Upper lobe of right lung (tissue), 1 donor: ENCODE measurements at places on chromosomes 3 and 15. TPM values are rescaled to one million over a fixed set of nuclear protein-coding genes. Genes with fewer than 3 reads are reported as not detected.
A peak's percentile ranks its signal among the peaks of the same experiment; 100 is the strongest.

DNA sequence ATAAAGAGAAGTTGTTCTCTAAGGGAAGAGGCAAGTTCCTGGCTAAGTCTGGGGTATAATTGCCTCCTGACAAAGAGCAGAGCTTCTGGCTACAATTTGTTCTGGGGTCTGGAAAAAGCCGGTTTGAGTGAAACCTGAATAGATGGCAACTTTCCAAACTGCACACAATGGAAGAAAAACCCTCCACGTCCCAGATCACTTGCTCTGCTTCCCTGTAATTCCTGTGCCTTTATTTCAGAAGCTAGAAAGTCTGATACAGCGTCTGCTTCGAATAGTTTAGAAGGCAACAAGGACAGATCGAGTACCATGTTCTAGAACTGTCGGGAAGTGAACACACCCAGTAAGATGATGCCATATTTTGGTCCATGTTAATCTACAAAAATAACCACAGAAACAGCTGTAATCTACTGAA, 1.6 kb upstream of the WDR82 start:
- peak overlapping the region; percentile 97 for H3K27ac ChIP-seq
- DNase-seq, result no peak
- no peak overlapping the region for H3K4me3 ChIP-seq

- no peak overlapping the region for H3K4me3 ChIP-seq
- H3K36me3 ChIP-seq, result peaks cover 85% of the 10 kb centered on the region
- no peak for DNase-seq
- no peak overlapping the region for H3K27ac ChIP-seq
These were observed 192.2 kb downstream of the MBNL1 start for GRCh38 chr3:152460936-152461335.

GRCh38 chr3:171712171-171712938, 97.9 kb downstream of the PLD1 start:
- no peaks in the 10 kb centered on the region for H3K36me3 ChIP-seq
- H3K4me3 ChIP-seq, result no peak overlapping the region
- no peak for DNase-seq
- H3K4me1 ChIP-seq, result no peaks in the 10 kb centered on the region

GRCh38 chr15:82662641-82663040, 15.5 kb upstream of the CPEB1 start:
- H3K4me3 ChIP-seq, result no peak overlapping the region
- no peak overlapping the region for H3K27ac ChIP-seq
- no peak for DNase-seq
- H3K27me3 ChIP-seq, result no peaks in the 10 kb centered on the region
- H3K36me3 ChIP-seq, result no peaks in the 10 kb centered on the region

The ARGFX gene
- total RNA-seq, result not detected

DNA sequence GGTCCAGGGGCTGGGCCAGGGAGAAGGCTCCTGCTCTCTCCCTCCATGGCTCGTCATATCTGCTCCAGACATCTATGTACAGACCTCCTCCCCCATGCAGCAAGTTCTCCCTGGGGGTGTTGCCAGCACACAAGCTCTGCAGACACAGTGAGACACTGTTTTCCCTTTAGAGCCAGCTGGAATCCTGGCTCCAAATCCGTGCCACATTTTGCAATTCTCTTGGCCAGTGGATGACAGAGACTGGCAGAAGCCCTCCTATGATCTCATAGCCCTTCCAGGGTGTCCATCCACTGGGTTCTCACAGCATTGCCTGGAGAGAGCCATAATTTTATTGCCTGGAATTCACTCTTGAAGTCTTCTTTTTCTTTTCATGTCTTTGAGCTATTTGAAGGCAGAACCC, 203.9 kb downstream of the TLE3 start:
- no peak overlapping the region for H3K27ac ChIP-seq
- peaks cover 4% of the 10 kb centered on the region for H3K4me1 ChIP-seq
- peaks cover 7% of the 10 kb centered on the region for H3K27me3 ChIP-seq
- no peaks in the 10 kb centered on the region for H3K36me3 ChIP-seq
- DNase-seq, result no peak
- no peak overlapping the region for H3K4me3 ChIP-seq

The POPDC2 gene
- total RNA-seq, result 2.7 TPM

DNA sequence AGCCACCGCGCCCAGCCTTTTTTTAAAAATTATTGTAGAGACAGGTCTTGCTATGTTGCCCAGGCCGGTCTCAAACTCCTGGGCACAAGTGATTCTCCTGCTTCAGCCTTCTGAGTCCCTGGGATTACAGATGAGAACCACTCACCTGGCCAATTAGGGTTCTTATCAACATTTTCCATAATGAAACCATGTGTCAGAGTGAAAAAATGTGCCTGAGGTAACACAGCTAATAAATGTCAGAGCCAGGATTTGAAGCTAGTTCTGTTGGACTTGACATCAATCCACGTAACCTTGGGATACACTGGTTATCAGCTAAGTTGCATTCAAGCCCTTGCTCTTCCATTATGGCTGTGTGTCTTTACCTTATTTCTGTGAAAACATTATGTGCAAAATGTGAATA, 29.1 kb downstream of the CHST14 start:
- no peaks in the 10 kb centered on the region for H3K36me3 ChIP-seq
- H3K27me3 ChIP-seq, result peaks cover 5% of the 10 kb centered on the region
- DNase-seq, result no peak
- H3K27ac ChIP-seq, result no peak overlapping the region
- H3K4me1 ChIP-seq, result no peaks in the 10 kb centered on the region

The TADA3 gene
- 55.8 TPM for total RNA-seq
